ENCODE measurements at places on chromosomes 4 and X. TPM values are rescaled to one million over a fixed set of nuclear protein-coding genes. Genes with fewer than 3 reads are reported as not detected.

DNA sequence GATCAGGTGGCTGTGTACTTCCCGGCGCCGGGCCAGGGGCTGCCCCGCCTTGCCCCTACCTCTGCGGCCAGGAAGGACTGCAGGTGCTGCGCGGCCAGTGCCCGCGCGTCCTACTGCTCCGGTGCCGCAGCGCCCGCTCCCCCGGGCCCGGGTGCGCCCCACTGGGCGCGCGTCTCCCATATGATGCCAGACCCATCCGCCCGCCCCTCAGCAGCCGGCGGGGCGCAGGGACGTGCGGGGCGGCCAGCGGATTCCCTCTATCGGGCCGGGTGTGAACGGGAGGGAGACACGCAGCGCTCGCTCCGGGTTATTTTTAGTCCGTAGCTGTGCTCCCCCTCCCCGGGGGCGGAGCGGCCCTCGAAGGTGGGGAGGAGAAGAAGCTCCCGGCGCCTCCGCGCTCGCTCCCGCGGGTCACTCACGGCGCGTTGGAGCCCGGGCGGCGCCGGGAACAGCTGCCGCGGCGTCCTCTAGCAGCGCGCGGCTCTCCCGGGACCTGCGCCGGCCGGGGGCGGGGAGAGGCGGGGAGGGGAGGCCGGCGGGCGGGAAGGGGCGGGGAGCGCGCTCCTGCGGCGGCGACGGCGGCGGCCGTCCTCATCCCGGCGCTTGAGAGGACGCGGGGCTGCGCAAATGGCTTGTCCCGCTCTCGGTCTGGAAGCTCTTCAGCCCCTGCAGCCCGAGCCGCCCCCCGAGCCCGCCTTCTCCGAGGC is 103.6 kb downstream of the UCHL1 start:
- DNase-seq: peak; percentile 93

The SPACA5 gene
- not detected for total RNA-seq

The DCAF8L2 gene
- total RNA-seq: not detected

The CYBB gene
- 9.3 TPM for total RNA-seq

- DNase-seq: no peak
Measured at GRCh38 chr4:19381068-19381467, 870.6 kb upstream of the SLIT2 start.

Data from tongue (tissue), 3 donors.